ENCODE measurements at places on chromosomes 7 and 10.

- DNase-seq = no peak
Observed at GRCh38 chr10:88980247-88980646, 10.4 kb upstream of the FAS start.

- no peak for DNase-seq
Observed at GRCh38 chr7:47326220-47326619, 255.7 kb downstream of the TNS3 start.

- no peak for DNase-seq
Observed at GRCh38 chr10:34364253-34365037, 450.7 kb downstream of the PARD3 start.

- DNase-seq = no peak
Observed at GRCh38 chr10:77857272-77857671, 69.3 kb downstream of the DLG5 start.

GRCh38 chr7:101294039-101294831 lies 27.4 kb downstream of the IFT22 start:
- no peak for DNase-seq

GRCh38 chr10:75480374-75480773 lies 49.0 kb downstream of the LRMDA start:
- no peak for DNase-seq

DNA sequence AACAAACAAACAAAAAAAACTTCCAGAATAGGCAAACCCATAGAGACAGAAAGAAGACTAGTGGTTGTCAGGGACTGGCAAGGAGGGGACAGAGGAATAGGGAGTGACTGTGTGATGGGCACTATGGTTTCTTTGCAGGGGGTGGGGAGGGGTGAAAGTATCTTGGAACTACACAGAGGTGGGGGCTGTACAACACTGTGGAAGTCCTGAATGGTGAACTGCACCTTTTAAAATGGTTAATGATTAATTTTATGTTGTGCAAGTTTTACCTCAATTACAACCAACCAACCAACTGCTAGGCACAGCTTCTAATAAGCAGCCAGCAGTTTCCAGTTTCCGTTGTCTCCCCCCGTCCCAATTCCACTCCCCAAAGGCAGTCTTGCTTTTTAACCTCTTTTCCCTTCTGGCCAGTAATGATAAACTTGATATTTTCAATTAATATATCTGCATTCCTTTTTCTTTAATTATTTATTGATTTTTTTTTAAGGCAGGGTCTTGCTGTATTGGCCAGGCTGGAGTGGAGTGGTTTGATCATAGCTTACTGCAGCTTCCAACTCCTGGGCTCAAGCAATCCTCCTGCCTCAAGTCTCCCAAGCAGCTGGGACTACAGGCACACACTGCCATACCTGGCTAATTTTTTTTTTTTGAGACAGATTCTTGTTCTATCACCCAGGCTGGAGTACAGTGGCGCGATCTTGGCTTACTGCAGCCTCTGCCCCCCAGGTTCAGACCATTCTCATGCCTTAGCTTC lies 46.8 kb downstream of the HIP1 start:
- DNase-seq = no peak

GRCh38 chr10:88853155-88853881 lies 1.7 kb upstream of the ANKRD22 start:
- DNase-seq = no peak

DNA sequence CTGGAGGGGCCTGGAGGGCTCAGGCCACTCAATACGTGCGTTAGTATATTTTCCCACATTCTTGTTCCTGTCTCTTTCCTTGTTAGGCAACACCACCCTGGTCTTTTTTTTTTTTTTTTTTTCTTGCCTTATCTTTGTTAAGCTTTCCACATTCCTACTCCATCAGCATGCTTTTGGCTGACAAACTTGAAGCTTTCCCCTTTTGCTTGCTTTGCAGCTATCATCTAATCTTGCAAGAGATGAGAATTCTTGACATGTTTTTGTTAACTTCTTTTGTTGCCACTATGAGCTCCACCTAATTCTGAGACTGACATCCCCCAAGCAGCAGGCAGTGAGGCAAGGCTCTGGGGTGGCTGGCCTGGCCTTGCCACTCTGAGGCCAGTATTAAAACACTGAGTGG lies 52.5 kb upstream of the NRP1 start:
- DNase-seq = no peak

Data from T-helper 2 cell (primary cell).